Activated CD4-positive, alpha-beta T cell treated with anti-CD3 and anti-CD28 coated beads for 1 hour (primary cell): ENCODE measurements at places on chromosomes 3 and 15.

GRCh38 chr15:94259863-94260262, 28.5 kb downstream of the MCTP2 start:
- DNase-seq: no peak

DNA sequence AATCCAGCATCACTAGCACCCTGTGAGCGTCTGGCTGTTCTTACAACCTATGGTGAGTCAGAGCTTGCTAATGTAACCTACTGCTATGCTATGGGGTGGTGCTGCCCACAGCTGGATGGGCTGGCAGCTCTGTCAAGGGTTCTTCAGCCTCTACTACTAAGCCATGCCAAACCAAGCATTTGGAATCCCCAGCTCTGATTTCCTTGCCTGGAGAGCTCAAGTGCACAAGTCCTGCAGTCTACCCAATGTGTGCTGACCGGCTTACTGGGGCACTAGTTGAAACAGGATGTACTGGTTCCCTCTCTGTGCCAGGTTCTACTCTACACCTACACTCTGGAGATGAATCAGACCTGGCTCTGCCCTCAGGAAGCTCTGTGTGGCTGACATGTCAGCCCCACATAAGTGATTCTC, 4.2 kb downstream of the TEX264 start:
- DNase-seq: no peak

DNA sequence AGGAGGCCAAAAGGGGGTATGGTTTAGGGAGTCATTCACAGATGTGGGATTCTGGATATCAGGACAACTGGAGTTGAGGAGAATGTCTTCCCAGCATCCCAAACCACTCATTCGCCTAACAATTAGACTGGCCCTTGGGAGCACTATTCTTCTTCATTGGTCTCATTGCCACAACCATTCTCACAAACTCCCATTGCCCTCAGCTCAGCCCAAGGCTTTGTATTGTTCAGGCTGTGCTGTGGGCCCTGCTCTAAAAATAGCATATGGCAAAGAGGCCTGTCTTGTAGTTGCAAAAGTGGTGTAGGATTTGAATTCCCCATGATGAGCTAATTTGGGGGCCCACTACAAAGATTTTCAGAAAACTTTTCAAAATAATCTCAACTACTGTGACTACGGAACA, 6.3 kb upstream of the ADAMTS9 start:
- DNase-seq: no peak

GRCh38 chr15:31328969-31329639, 2.5 kb downstream of the KLF13 start:
- no peak for DNase-seq

GRCh38 chr15:66839506-66840112, 137.6 kb downstream of the SMAD6 start:
- DNase-seq: no peak

GRCh38 chr15:58840048-58840447, 68.9 kb downstream of the MINDY2 start:
- DNase-seq: no peak

GRCh38 chr3:120506076-120506827, 55.5 kb upstream of the FSTL1 start:
- DNase-seq: no peak

DNA sequence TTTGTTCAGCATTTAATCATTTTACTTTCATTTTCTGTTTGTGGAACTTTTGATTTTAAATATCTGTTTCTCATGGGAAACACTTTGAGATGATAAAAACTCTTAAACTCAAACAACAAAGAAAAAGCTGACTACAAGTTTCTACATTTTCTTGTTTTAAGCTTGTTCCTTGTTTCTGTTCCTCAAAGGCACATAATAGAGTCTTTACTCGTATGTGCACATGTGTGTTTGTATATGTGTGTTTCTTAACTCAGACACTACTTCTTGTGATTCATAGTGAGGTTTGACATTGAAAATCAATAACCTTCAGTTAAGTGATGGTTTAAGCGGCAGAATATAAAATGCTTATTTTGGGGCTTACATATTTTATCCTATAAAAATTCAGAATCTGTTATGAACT, 786.7 kb upstream of the EPHA6 start:
- no peak for DNase-seq

DNA sequence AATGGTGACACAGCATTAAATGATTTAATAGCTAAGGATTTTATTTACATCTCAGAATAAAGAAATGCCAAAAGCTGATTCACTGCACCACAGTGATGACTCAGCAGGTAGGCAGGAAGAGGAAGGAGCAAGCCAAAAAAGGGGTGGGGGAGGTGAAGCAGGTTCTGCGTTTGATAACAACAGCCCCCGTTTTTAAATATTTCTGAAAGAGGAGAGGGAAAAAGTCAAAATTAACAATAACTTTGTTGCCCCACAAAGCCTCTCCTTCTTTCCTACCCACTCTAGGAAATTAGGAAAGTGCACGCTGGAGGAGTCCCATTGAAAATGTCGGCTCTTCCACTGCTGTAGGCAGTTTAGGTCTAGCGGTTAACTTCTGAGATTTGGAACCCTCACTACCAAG, 9.9 kb upstream of the CCDC54 start:
- no peak for DNase-seq

- DNase-seq: no peak
These were observed 131.1 kb upstream of the ABHD17C start for GRCh38 chr15:80564056-80564455.

DNA sequence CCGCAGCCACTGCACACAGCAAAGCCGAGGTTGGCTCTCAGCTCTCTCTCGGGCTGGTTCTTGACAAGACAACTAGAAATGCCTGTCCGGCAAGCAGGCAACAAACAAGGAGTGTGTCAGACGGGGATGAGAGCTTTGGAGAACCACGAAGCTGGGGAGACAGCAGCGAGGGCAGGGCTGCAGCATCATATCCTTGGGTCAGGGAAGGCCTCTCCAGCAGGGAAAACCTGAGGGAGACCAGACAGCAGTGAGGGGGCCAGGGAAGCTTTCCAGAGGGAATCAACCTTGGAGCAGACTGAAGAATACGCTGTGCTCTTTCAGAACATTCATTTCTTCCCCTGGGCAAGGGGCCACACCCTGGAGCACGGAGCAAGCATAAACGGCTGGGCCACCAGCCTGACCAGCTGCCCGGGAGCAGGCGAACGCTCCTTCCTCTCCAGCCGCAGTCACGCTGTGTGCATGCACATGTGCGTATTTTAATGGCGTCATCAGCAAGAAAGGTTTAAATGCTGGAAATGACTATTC, 58.7 kb downstream of the CHSY1 start:
- DNase-seq: no peak

DNA sequence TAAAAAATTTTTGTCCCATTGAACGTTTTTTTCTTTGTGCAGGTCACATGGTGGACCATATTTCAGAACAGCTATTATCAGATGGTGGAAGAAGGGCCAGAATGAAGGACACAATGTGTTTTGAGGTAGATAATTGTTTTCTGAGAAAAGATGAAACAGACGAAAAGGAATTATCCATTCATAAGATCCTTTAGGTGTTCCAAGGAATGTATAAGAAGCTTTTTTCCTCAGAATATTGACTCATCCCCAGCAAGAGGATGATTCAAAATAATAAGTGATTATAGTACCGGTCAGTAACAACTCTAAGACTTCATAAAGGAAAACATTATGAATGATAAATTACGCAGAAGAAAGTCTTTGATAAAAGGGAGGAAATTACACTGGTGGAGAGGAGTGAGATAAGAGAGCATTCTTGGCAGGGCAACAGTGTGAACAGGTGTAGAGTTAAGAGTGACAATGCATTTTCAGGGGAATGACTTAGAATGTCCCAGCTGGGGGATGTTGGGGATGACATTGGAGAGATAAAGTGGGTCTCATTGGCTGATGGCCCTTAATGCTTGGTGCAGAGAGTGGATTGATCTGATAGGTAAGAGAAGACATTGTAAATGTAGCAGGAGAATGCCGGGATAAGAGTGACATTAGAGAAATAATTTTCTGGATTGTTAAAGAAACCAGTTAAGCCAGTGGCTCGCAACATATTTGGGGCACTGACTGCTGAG, 27.0 kb upstream of the AQP9 start:
- no peak for DNase-seq

GRCh38 chr15:58918239-58918638, 15.2 kb downstream of the SLTM start:
- no peak for DNase-seq

DNA sequence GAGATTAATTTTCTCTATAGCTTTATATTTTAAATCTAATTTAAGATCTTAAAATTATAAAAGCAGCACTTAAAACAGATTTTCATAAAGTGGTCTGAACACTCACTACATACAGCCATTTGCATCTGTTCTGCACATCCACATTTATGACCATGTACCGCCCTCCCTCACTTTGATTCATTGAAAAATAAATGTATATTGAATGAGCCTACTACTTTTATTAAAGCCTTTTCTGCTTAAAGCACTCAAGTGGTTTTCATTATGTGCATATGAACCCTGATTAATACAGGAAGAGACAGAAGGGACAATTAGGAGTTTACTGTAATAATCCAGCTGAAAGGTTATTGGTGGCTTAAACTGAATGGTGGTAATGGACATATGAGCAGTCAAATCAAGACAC, 129.4 kb downstream of the DLG1 start:
- no peak for DNase-seq

DNA sequence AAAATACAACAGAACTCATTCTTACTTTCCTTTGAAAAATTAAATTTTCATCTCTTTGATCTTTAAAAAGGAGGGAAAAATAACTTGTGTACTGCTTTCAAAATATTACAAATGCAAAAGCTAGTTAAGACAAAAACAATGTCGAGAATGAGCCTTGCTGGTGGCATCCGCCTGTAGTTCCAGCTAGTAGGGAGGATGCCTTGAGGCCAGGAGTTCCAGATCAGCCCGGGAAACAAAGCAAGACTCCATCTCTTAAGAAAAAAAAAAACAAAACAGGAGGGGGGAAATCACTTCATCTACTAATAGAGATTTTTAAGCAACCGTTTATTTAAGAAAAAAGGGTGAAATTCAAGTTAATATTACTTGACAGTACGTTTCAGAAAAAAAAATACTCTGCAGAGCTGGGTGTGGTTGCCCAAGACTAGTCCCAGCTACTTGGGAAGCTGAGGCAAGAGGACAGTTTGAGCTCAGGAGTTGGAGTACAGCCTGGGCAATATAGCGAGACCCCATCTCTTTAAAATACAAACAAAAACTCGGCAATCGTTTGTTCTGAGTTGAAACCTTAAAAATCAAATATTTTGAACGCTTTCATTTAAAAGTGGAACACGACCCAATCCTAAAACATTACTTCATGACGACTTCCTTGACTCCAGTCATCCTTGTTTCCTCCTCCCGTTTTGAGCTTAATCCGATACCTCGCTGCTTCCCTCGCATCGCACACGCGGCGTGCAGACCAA, 1.2 kb downstream of the KPNA1 start:
- no peak for DNase-seq

DNA sequence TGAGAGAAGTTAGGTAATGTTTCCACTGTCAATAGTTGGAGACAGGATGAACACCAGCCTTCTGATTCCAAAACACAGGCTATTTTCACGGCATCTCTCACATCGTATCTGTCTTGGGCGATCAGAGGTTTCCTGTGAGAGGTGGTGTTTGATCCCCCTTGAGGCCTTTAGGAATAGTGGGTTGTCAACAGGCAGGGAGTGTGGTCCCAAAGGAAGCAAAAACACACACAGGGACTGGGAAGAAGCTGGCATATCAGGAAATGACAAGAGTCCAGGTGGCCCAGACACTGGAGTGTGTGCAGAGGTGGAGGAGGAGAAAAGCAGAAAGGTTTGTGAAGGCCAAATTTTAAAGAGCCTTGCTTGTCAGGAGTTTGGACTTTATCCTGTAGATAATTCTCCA, 6.6 kb upstream of the MAGEF1 start:
- DNase-seq: no peak

- no peak for DNase-seq
These were observed 238.0 kb upstream of the LRIG1 start for GRCh38 chr3:66738625-66739365.

GRCh38 chr3:103966749-103967148, 1400.0 kb upstream of the ALCAM start:
- DNase-seq: no peak

GRCh38 chr15:69226023-69226355, 65.6 kb downstream of the GLCE start:
- no peak for DNase-seq

DNA sequence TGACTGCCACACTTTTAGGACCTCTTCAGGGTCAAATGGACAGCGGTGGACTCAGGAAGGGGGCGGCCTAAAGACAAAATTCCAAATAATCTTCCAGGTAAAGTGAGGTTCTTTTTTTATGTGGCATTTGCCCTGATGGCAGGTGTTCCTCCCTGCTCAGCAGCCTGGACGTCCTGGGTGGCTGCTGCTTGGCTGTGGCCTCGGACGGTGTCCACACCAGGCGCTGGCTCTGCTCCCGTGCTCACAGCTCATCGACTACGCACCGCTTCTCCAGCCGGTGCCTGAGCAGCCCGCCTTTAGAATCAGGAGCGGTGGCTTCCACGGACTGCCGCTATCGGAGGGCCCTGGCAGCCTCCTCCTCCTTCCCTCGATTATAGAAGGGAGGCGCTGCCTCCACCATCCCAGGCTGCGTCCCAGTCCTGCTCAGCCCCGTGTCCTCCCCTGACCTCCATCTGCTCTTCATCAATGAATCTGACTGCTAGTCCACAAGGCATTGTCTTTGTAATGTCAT, 41.9 kb downstream of the PCSK6 start:
- DNase-seq: no peak

GRCh38 chr3:127425505-127426443, 137.9 kb upstream of the PRR20G start:
- no peak for DNase-seq

DNA sequence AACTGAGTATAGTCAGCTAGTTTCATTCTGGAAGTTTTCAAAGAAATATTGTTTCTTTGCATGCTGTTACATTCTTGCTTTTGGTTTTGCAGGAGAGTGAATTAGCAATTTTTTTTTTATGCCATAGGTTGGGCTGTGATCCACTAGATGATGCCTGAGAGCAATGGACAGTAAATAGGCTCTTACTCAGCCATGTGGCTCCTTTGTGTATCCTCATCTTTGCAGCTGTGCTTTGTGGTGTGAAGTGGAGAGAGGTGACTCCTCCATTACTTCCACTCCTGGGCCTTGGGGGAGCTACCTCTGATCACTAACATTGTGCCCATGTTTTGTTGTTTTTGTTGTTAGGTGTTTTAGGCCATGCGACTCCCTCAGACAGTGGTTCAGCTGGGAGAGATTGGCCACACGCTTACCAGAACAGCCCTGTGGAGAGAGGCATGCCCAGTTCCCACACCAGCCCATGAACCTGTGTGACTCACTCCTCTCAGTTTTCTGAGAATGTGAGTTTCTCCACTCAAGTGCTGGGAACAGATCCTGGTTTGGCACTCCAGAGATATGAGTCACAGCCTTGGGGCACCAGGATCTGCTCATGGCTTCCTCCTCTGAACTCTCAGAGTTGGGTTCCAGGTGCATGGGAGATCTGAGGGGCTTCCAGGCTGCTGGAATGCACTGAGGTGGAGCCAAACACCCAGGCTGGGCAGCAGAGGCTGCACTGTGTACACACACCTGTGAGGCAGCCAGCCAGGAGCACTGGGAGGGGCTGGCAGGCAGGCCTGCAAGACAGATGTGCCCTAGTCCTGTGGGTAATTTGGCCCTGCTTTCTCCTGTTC, 785.3 kb downstream of the ROBO2 start:
- no peak for DNase-seq
